RCC 7860 (cell line): ENCODE measurements at places on chromosomes 2 and 18.

GRCh38 chr18:2932247-2933181 is 80.4 kb downstream of the LPIN2 start:
- peak; percentile 18 for DNase-seq

- no peak for DNase-seq
Observed at GRCh38 chr2:157244691-157245090, 12.8 kb upstream of the GALNT5 start.

- DNase-seq: no peak
Observed at GRCh38 chr18:25876330-25876948, 214.0 kb downstream of the SS18 start.

DNA sequence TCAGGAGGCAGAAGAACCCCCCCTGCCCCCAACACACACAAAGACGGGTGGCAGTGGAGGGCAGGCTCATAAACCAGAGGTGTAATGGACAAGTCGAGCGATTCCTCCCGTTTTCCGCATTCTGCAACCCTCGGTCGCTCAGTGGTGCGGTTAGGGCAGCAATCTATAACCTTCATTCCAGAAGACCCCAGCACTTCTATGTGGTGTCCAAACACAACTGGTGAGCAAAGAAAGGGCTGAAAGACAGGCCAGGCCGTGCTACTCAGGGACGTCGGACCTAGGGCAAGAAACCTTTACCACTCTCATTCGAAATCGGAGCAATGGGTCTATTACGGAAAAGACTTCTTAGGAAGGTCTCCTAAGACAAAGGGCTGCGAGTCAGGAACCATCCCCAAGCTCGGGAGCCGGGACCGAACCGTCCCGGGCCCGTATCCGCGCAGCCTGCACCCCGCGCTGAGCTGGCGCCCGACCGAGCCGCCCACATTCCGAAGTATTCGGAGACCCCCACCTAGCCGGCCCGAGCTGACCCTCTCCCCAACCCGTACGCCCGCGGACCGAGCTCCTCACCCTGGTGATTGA is 568 bp downstream of the ARL5A start:
- no peak for DNase-seq

DNA sequence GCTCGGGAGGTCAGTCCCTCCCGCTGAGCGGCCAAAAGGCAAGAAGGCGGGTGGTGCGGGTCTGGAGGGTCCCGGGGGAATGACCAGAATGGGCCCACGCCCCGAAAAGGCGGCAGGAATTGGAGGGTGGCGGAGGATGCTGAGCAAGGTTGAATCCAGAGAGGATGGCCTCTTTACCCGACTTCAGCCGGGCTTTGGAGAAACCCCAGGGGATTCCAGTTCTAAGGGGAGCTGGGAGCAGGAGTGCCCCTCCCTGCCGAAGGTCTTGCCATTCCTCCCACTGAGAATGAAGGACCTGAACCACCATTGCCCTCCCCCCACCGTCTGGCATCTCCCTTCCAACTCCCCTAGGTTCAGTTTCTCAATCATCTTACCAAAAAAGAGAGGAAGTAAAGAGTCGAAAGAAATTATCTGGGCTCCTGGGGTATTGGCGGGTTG is 38.9 kb upstream of the ATP6V1B1 start:
- no peak for DNase-seq

- DNase-seq: no peak
Observed at GRCh38 chr2:46666754-46667153, 187.4 kb downstream of the TMEM247 start.

- DNase-seq: peak; percentile 93
Observed at GRCh38 chr2:234003972-234004617, 46.4 kb upstream of the SPP2 start.

GRCh38 chr2:37916512-37917082 is 8.5 kb upstream of the RMDN2 start:
- no peak for DNase-seq

DNA sequence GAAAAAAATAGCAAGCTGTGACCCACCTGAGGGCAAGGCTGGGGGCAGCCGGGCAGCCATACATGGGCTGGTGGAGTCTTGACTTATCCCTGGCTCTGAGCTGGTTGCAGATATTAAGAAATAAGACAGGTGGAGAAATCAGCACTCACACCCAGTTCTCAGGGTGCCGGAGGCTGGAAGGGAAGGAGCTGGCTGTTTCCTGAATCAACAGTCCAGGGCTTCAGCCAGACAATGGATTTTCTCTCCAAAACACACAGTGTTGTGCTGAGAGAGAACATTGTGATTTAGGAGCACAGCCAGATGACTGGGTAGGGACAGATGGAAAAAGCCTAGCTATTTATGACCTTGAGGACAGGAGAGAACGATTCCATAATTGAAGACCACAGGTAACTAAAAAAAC is 208.8 kb downstream of the LDLRAD4 start:
- DNase-seq: no peak

- no peak for DNase-seq
Observed at GRCh38 chr18:12497839-12498238, 90.1 kb downstream of the PRELID3A start.
